ENCODE measurements at places on chromosomes 2 and 18.

- DNase-seq, result no peak
These were observed 105.6 kb downstream of the MAPK4 start for GRCh38 chr18:50665519-50665918.

- no peak for DNase-seq
These were observed 62.0 kb downstream of the ODC1 start for GRCh38 chr2:10385933-10386773.

GRCh38 chr2:240500561-240501423, 57.0 kb downstream of the ANKMY1 start:
- no peak for DNase-seq

DNA sequence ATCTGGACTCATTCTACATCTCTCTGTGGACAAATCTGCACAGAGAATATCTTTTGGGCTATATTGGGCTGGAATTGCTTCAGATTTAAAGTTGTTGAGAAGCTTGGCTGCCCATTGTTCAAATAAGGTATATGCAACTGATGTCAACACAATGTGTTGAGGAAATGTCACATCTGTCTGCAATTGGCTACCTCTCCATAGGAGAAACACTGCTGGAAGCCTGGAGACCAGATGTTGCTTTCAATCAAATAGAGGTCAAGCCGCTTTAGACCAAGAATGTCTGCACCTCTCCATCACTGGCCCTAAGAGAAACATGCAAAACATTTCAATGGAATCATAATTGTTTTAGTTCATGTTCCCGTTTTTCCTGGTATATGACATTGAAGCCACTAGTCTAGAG, 720.2 kb downstream of the SLC4A3 start:
- DNase-seq, result no peak

DNA sequence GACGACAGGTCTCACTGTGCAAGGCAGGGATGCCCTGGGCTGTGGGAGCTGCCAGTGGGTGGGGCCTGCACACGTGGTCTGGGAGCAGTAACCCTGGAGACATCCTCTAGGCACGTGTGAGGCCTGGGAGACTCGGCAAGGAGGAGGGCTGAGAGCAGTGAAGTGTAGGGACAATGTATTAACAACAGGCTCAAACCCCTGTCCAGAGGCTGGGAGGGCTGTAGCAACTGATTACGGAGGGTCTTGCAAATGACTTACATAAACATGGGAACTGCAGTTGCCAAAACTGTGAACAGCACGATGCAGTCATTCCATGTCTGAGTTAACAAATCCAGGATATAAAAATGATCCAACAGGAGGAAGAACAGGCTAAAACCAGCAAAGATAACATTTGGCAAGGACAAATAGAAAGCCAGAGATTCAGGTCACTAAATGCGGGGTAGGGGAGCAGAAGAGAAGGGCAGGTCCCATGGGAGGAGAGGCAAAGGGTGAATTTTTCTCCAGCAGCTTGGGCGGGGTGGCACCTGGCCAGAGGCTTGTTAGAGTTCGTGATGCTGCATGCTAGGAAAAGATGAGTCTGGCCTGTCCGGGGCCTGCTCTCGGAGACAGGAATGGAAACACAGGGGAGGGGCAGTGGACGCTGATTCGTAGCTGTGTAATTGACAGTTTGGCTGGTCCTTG, 44.9 kb downstream of the CYP27C1 start:
- no peak for DNase-seq

- DNase-seq, result no peak
These were observed 90.6 kb downstream of the USP34 start for GRCh38 chr2:61380056-61380881.

GRCh38 chr2:236731767-236732580, 162.3 kb downstream of the ACKR3 start:
- DNase-seq, result no peak

DNA sequence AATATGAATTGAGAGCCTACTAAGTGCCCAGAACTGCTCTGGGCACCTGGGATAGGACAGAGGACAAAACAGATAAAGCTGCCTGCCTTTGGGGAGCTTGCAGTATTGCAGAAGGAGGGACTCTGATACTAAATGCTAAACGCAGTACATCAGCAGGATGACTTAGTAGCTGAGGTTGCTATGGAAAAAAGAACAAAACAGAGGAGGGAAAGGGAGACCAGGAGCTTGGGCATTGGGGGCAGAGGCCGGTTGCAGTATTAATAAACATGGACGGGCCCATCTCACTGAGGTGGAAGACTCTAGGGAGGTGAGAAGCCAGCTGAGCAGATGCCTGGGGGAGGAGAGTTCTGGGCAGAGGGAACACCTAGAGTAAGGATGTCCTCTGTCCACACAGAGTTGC, 66.1 kb upstream of the SP3 start:
- DNase-seq, result no peak

DNA sequence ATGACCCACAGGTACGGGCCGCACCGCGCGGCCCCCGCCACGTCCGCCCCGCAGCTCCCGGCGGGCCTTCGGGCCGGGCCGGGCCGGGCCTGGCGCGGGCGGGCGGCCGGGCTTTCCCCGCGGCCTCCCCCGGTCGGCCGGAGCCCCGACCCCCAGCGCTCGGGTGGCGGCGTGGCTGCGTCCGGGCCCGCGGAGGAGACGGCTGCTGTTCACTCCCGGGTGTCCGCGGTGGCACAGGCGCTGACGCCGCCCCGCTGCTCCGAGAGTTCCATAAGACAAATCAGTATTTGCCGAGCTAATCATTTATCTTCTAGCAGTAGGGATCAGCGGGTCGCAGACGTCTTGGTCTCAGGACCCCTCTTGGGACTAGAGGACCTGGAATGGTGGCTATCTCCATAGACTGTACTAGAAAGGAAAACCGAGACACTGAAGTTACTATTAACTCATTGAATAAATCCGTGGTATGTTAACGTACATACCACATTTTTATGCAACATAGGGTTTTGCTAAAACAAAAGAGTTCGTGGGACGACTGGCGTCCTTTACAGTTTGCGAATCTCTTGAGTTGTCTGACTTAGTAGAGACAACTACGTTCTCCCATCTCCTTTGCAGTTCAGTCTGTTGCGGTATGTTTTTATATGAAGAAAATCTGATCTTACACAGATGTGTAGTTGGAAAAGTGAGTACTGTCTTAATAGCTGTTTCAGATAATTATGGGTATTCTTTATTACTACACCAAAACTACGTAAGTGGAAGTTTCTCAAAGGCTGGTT, 500 bp downstream of the LIMS1 start:
- peak; percentile 10 for DNase-seq

DNA sequence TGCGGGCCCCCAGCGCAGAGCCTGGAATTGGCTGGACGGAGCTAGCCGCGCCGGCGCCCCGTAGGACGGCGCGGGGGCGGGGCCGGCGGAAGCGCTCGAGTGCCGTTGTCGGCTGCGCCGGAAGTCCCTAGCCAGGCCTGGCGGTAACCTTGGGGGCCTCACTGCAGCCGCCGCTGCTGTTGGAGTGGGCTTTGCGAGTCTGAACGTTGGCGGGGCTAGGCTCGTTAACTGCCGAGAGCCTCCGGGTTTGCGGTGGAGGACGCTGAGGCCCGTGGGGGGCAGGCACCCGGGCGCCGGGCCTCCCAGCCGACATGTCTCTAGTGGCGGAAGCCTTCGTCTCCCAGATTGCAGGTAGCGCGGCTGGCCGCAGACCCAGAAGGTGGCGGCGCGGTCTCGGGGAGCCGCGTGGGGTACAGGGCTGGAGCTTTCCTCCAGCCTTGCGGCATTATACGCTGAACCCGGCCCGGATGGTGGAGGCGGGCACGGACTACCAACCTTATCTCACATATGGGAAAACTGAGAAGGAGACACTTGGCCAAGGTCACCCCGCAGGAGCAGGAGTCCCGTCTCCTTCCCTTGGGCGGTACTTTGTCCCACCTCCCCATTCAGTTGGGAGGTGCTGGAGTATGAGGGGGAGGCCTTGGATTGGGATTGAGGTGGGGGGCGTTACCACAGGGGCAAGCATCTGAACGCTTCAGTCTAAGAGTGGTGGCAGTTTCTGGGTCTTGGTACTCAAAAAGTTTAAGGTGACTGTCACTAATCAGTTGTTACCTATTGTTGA, at the start of gene MTX2:
Gene MTX2, plus strand, starts transcription at position 124 of the 781 bp plus-strand sequence. Its CDS starts 188 bp downstream, at position 312.
- DNase-seq, result peak; percentile 26

DNA sequence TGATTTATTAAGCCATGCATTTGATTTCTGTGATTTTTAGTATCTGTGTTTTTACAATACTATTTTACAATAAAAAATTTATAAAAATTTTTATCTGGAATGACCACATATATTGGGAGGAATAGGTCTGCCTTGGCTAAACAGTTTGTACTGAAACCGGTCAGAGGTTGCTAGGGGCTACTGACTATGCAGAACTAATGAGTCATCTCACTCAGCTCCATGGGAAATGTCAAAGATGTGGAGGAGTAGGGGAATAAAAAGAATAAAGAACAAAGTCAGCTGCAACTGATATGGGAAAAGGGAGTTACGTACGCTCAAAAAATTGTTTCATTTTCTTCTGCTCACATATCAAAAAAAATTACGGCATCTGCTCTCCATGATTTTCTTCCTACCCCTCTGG, 8.6 kb upstream of the TMEM163 start:
- DNase-seq, result no peak

- no peak for DNase-seq
These were observed 101.7 kb upstream of the NOSTRIN start for GRCh38 chr2:168700615-168701245.

GRCh38 chr2:149586063-149586462, 1.5 kb downstream of the MMADHC start:
- no peak for DNase-seq

DNA sequence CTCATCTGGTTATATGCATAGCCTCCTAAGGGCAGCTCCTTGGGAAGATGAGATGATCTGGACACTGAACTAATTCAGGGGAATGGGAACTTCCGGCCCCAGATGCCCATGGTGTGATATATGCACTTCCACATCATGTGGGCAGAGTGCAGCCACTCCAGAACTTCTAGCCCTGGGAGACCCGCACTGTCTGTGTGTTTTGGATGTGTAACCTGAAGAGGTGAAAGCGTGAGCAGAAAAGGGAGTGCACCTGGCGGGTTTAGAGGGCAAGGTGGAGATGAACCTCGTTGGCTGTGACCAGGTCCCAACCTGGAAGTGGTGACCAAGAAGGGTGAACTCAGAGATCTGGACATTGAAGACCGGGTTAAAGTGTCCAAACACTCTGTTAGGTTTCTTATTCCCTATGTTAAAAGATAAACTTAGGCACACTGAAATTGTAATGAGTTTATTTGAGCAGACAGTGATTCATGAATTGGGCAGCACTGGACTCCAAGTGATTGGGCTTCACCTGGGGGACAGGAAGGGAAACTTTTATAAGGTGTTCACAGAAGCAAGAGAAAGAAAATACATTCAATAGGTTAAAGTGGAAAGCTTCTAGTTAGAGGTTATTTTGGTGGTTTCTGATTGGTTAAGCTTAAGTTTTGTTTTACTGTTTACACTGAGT, 296.2 kb upstream of the SKOR2 start:
- no peak for DNase-seq

GRCh38 chr2:187618813-187619212, 64.6 kb upstream of the TFPI start:
- DNase-seq, result no peak

GRCh38 chr18:70405052-70405451, 116.2 kb downstream of the SOCS6 start:
- DNase-seq, result no peak

GRCh38 chr2:85722519-85722918, 28.4 kb downstream of the GNLY start:
- DNase-seq, result no peak

- DNase-seq, result no peak
These were observed 907 bp downstream of the FHL2 start for GRCh38 chr2:105397953-105398335.

DNA sequence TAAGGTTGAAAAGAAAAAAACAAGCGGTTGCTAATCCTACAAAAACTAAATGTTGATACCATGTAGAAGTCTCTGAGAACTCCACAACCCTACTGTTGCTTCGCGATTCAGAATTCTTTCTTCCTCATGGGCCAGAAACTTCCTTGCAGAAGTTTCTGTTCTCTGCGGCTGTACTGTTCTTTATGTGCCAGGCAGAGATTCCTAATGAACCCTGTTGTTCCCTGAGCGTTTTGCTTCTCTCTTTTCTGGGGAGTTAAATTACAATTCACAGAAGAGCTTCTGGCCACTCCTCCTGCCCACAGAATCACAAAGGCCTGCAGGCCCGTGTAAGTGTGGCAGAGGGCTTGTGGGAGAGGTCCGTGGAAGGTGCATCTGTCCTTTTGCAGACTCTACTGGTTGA, 1.8 kb upstream of the THNSL2 start:
- no peak for DNase-seq

DNA sequence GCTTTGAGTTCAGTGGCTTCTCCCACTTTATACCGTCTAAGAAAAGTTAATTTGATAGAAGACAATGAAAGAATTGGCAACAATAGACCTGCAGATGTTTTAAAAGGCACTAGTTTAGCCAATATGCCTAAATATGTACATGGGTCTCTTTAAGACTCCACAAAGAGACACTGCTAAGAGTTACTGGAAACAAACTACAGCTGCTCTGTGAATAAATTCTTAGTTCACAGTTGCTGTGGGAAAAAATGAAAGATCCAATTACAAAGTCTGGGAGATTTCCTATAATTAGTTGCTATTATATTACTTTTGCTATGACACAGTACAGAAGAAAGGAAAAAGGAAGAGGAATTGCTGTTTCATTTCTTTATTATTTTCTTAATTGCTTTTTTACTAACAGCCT, 34.3 kb downstream of the SCN9A start:
- no peak for DNase-seq

GRCh38 chr2:153864022-153864421, 7.7 kb upstream of the GALNT13 start:
- no peak for DNase-seq

- no peak for DNase-seq
These were observed 3.0 kb upstream of the DLX1 start for GRCh38 chr2:172082105-172082943.

DNA sequence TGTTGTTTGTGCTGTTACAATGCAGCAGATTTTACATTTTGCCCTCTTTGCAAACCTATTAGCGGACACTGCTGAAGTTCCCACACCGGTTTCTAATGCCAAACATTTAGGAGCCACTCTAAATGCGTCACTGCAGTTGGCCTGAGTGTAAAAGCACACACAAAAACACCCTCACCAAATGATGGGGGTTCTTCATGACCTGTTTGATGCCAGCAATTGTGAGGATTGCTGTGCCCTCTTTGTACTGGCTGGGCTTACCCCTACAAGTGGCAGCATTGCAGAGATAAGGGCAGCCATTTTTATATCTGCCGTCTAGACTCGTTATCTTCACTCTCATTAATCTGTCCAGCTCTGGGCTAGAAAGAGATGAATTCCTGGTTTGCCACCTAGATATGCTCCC, 85.3 kb downstream of the NRP2 start:
- no peak for DNase-seq

DNA sequence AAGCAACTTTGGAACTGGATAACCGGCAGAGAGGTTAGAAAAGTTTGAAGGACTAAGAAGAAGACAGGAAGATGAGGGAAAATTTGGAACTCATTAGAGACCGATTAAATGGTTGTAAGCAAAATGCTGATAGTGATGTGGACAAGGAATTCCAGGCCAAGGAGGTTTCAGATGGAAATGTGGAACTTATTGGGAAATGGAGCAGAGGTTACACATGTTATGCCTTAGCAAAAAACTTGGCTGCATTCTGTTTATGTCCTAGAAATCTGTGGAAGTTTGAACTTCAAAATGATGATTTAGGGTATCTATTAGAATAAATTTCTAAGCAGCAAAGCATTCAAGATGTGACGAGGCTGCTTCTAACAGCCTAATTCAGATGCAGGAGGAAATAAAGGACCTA, 675.1 kb upstream of the SYT4 start:
- DNase-seq, result no peak

Data from activated T-helper 1 cell treated with anti-CD3 and anti-CD28 coated beads, Interleukin-2, amount 50 U/mL, for 16 hours (primary cell).